Large intestine (tissue), 12 donors: ENCODE measurements at places on chromosomes 12 and 14. TPM values are rescaled to one million over a fixed set of nuclear protein-coding genes. Genes with fewer than 3 reads are reported as not detected.

DNA sequence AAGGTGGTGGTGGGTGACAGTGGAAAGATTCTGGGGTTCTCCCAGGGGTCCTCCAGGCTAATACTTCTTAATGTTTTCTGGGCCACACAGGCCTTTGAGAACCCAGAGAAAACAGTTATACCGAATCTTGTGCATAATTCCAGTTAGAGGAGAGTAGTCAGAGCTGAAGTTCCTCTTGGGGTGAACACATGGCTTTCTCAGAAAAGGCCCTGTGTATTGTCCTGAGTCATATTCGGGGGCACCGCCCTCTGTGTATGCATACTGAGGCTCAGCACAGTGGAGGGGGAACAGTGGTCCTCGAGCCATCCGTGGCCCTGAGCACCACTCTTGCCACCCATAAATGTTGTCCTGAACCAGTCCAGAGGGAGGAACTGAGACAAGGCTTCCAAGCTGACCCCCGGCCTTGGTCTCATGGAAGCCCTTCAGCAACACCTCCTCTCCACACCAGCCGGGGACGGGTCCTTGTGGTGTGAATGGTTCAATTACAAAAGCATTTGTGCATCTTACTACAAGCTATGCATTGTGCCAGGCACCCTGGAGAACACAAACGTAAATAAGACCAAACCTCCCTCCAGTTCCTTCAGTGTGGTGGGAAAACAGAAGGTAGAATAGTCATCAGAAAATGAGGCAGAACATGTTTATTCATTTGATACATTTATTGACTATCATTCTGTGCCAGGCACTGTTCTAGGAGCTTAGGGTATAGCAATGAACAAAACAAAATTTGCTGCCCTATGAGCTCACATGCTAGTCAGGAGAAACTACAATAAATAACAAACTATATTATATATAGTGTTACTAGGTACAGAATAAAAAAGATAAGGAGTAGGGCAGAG is 9.9 kb downstream of the DHRS2 start:
- DNase-seq, result no peak

DNA sequence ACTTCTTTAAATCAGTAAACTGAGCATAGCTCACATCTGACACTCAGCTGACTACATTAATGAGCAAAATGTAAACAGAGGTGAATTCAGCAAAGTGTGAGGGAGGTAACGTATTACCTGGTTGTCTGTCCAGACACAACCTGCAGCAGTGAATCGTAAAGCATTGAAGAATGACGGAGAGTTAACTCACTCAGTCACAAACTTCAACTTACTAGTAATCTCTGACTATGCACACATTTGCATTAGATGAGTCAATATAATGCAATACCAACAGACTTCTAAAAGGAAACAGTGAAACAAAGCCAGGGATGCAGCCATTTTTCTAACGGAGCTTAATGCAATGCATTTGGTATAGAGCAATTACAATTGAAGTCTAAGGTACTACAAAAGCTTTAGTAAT is 40.0 kb downstream of the STX2 start:
- DNase-seq, result no peak

GRCh38 chr12:57236925-57237595 is 7.5 kb downstream of the SHMT2 start:
- DNase-seq, result no peak

PRIMA1 gene
- polyA plus RNA-seq, result 9.2 TPM

DNA sequence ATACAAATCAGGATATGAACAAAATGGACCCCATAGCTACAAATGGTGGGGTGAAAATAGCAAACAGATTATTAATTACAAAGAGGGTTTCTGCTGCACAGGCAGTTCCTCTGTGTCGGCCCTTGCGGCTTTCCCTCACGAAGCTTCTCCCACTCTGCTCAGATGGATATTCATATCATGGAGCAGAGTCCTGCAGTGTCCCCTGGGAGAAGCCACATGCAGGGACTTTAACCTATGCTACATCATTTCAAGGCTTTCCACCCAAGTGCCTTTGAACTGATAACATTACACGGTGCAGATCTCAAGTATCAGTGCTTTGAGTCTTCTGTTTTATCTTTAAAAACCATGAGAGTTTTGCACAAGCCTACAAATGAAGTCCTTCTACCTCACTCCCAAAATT is 229.1 kb downstream of the PPM1H start:
- no peak for DNase-seq

GRCh38 chr12:85413266-85413665 is 133.2 kb downstream of the ALX1 start:
- no peak for DNase-seq

DNA sequence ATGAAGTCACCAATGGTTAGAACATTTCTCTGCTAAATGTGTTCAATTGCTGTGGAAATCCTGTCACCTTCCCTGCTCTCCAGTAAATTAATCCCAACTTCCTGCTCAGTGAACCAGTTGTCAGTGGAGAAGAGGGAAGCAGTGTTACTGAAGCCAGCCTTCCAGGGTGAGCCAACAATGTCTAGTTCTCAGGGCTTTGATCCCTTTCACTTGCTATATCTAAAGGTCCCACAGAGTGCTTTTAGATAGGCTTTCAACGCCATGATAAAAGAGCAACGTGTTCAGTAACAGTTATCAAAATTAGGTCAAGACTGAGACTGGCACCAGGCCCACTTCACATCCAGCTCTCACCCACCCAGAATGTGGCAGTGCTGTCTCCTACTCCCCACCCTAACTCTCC is 139.7 kb downstream of the KCNH5 start:
- no peak for DNase-seq

KRT76 gene
- polyA plus RNA-seq, result not detected

PLEKHD1 gene
- 0.03 TPM for polyA plus RNA-seq

- DNase-seq, result peak; percentile 14
These were observed 491.8 kb downstream of the PCNX1 start for GRCh38 chr14:71399057-71399487.

DNA sequence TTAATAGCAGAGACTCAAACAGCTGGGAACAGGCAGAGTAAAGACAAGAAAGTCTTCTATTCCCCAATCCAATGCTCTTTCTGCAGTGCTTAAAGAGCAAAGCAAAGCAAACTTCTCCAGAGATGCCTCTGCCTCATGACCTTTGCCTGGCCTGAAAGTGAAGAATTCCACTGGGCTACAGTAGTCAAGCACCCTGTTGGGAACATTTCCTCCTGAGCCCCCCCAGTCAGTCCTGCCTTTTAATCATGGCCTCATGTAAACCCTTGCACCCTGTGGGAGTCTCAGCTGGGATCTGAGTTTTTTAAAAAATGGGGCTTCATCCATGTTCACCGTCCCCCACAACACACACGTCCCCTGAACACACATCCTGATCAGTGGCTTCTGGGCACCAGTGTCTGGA is 62.7 kb upstream of the TSPAN11 start:
- no peak for DNase-seq

DNA sequence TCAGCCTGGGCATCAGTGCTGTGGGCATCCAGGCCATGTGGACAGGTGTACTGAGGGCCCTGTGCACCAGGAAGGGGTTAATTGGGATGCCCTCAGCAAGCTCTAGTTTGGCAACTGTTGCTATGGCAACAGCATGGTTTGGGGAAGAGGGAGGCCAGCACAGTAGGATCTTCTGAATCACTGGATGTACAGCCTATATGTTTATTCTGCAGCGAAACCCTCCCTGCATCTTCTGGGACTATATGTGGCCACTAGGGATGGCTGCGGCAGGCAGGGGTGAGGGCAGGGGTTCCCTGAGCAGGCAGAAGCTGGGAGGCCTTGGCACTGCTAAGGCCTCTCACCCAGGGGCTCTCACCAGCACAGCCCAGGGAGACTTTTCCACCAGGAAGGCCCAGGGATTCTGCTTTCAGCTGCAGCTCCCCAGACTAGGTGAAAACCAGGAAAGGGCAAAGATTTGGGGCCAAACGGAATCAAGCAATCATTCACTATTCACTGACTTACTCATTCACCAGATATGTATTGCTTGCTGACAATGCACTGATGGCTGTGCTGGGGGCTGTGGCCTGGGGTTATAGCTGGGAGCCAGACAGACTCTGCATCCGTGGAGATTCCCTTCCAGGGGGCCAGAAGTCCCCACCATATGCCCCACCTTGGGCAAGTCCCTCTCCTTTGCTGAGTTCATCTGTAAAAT is 42.8 kb downstream of the IRF2BPL start:
- no peak for DNase-seq

KERA gene
- 0.22 TPM for polyA plus RNA-seq

ADCY6 gene
- 54.2 TPM for polyA plus RNA-seq

- DNase-seq, result no peak
These were observed 75.6 kb upstream of the HECTD1 start for GRCh38 chr14:31283153-31283552.

RNF212B gene
- polyA plus RNA-seq, result 0.34 TPM

RPL10L gene
- polyA plus RNA-seq, result 0.70 TPM

DNA sequence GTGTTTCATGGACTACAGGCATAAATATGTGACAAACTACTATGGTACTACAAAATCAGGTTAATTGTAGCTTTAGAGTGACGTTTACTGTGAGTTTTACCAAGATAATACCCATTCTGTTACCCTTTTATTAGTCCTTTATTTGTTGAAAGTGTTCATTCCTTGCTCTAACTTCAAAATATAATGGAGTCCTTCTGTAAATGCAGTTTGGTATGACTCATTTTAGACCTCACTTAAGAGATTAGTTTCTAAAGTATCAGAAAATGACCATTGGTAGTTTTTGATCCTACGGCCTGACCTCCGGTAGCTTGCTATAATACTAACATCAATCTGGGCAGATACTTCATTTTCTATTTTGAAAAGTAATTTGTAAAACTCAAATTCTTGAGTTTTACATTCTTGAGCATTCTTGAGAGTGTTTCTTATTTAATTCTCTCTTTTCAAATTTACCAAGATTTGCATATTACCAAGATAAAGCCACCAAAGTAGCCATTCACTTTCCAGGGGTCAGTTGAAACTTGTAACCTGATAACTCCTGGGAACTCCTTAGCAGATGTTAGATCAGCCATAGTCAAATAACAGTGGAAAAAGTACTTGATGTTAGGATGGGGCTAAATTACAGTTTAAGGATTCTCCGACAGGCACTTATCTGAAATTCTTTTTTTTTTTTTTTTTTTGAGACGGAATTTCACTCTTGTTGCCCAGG is 4.2 kb downstream of the HSPA2 start:
- no peak for DNase-seq

COCH gene
- polyA plus RNA-seq, result 2.2 TPM

GRCh38 chr14:90045616-90046015 is 16.2 kb upstream of the KCNK13 start:
- DNase-seq, result no peak

IAPP gene
- polyA plus RNA-seq, result 0.10 TPM

BHLHE41 gene
- polyA plus RNA-seq, result 21.0 TPM

HOXC4 gene
- 14.0 TPM for polyA plus RNA-seq

DNA sequence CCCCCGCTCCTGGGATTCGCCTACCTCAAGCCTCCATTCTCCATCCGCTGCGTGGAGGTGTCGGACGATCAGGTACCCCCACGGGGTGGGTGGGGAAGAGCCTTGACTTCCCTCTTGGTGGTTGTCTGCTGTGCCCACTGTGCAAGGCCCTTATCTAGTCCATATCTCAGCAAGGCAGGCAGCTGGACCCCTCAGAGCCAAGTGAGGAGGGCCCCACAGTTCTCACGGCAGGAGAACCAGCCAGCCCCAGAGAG is 39.9 kb downstream of the MMAB start:
- no peak for DNase-seq

IL31 gene
- not detected for polyA plus RNA-seq

DNA sequence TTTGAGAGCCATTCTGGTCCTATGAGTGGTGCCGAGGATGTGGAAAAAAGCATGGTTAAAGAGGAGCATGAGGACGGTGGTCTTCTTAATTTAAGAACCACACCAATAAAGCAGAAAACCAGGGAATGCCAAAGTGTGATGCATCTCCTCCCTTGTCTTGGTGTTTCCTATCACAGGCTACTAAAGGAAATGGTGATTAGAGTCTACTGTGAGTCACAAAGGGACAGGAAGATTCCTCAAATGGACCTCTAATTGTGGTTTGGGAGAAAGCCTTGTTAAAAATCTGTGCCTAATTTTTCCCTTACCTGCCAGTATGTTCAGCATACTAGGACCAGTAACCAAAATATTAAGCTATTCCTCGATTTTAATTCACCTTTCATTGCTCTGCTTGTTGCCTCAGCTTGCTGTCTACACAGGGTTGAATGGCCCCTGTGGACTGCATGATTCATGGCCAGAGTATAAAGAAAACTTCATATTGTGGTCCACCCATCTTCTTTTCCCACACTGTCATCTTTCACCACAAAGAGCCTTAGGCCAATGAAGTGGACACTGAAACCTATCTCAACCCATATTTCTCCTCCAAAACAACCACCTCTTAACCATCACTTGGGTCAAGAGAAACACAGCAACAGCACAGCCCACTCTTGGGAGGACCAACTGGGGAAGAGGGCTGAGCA is 38.8 kb downstream of the DIO2 start:
- DNase-seq, result no peak

DNA sequence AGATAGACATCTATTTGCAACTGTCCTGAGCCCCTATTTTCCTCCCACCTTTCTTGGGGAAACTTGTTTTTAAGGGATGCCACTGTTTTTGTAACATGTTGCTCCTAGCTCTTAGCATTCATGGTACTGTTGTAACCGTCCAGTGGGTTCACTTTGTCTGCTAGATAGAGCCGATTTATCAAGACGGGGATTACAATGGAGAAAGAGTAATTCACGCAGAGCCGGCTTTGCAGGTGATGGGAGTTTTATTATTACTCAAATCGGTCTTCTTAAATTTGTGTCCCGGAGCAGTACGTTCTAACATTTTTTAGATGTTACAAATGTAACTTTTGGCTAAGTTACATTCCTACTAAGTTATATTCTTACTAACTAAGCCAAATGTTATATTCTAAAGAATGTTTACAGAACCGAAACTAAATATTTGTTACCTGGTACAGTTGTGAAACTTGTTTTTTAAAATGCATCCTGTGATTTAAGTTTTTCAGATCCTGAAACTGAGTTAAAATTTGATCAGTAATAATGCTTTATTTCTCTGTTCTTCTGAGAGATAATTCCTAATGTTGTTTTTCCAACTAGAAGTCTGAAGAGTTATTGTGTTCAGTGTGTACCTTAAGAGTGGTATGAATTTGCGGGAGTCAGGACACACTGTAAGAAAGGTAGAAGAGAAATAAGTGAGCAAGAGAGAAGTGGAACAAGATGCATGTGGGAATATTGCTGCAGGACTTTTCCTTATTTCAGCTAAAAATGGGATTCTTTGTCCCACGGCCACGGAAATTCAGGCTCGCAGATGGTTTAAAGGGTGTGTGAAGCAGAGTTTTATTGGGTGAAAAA is 20.6 kb upstream of the CLEC2D start:
- DNase-seq, result peak; percentile 33

DNA sequence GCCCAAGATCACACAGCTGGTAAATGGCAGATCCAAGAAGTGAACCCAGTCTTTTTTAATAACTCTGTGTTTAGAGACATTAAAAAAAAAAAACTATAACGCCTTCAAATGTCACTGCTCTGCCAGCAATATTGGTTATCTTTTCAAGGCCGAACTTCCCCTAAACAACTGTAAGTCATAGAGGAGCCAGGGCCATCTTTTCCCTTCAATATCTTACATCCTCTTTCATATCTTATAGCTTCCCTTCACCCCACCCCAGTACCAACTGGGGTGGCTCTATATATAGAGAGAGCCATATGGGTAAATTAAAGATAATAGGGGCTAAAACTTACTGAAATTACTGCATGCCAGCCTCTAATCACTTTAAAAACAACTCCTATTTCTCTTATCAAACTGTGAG is 100.2 kb downstream of the STAB2 start:
- DNase-seq, result no peak

HSPA2 gene
- 27.3 TPM for polyA plus RNA-seq

GRCh38 chr14:38775986-38776385 is 327.0 kb downstream of the SEC23A start:
- DNase-seq, result no peak

GRCh38 chr12:7374423-7375144 is 69.4 kb downstream of the CD163L1 start:
- DNase-seq, result no peak

CARMIL3 gene
- 2.4 TPM for polyA plus RNA-seq

DNAH10 gene
- 1.0 TPM for polyA plus RNA-seq
